ENCODE measurements at places on chromosomes 1 and 21. TPM values are rescaled to one million over a fixed set of nuclear protein-coding genes. Genes with fewer than 3 reads are reported as not detected.

- no peak for DNase-seq
Observed at GRCh38 chr1:1420654-1421141, 378 bp downstream of the ANKRD65 start.

DNA sequence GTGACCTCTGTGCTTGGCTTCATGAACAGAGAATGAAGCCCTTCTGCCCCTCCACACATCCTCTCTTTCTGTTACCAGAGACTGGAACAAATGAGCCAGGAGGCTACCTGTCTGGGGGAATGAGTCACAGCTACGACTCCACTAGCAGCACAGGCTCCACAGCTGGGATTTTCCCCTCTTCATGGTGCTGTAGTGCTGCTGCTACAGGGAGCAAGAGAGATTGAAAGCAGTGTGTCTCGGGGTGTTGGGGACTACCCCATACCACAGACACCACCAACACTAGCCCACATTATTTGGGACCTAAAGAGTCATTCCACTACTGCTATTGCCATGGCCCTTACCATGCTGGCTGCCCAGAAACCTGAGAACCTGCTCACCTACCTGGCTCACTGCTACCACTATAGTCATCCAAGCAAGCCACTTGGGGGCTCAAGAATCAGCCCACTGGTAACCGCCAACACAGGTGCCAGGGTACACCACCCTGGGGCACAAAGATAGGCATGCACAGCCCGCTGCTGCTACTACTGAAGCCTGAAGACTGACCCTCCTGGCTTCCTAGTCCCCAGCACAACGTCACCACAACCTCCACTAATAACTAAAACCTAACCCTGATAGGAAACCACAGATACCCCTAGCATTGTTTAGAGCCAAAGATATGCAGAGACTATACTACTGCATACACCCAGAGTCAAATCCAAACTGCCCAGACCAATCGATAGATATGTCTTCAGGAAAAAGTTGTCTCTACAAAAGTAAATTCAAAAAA is 17.7 kb downstream of the CD1E start:
- peak; percentile 45 for DNase-seq

Gene C1QC
- not detected for polyA plus RNA-seq

Gene NBPF10
- polyA plus RNA-seq = 0.07 TPM
